SHP77 (cell line): ENCODE measurements at places on chromosomes 16 and 17.
A peak's percentile ranks its signal among the peaks of the same experiment; 100 is the strongest.

DNA sequence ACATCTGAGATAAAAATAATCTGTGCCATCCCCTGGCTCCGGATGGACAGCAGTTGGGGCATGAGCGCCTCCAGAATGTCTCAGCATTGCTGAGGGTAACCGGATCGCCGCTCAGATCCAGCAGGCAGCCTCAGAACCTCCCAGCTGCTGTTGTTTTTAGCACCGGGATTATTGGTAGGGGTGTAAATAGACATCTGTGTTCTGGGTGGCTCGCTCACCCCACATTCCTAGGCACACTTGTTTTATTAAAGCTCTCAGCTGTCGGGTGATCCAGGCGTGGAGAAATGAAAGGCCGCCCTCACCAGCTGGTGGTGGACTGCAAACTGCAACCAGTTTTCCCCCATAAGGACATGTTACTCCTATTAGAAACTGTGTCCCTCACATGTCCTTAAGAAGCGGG lies 32.1 kb downstream of the MYH3 start:
- DNase-seq: no peak

DNA sequence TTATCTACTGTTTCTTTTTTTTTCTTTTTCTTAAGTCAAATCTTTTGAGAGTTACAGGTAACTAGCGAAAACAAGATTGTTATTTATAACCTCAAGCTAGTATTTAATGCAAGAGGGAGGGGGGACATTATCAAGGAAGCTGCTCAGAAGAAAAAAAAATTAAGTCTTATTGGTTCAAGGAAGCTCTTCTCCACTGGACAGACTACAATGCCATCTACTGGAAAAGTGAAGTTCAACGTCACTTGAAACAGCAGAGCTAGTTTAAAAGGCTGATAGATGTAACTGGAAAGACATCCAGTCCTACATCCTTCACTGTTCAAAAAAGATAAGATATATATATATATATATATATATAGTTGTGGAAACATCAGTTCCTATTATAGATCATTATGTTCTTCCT lies 418.0 kb upstream of the PSMD7 start:
- peak; percentile 39 for DNase-seq

DNA sequence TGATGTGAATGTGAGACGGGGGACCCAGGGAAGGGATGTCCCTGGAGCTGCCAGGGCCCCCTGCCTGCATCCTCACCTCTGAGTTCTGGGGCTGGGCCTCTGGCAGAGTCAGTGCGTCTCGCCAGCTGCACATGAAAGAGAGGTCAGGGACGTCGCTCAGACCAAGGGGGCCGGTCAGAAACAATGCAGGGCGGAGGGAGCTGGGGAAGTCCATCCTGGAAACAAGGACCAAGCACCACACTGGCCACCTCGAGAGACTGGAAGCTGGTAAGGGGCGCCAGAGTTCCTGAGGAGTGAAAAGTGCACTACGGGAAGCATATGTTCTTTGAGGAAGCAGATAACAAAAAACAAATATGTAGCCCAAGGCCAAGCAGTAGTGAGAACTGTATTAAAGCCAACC lies 2.1 kb downstream of the TAF1C start:
- no peak for DNase-seq

DNA sequence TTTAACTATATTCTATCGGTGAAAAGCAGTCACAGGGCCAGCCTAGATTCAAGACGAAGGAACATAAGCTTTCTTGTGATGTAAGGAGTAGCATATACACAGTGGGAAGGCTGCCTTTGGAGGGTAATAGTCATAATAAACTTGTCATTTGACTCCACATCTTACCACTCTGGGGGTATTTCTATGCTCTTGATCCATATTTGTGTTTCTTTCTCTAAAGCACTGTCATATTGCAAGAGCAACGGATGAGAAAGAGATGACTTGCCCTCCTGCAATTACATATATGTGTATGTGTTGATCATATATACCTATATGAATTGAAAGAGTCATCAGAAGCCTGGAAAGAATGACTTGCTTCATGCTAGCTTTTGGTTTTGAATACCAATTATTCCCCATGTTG lies 225.4 kb upstream of the HS3ST3A1 start:
- no peak for DNase-seq

- no peak for DNase-seq
These were observed 2.5 kb downstream of the ITGAX start for GRCh38 chr16:31357324-31358109.

GRCh38 chr16:10569621-10570020 lies 10.8 kb downstream of the EMP2 start:
- DNase-seq: no peak

- DNase-seq: no peak
These were observed 10.3 kb upstream of the BRCA1 start for GRCh38 chr17:43135454-43135819.

- DNase-seq: no peak
These were observed 5.1 kb downstream of the KRT17 start for GRCh38 chr17:41619036-41619926.

GRCh38 chr16:1310832-1311200 lies 1.4 kb downstream of the UBE2I start:
- DNase-seq: no peak

DNA sequence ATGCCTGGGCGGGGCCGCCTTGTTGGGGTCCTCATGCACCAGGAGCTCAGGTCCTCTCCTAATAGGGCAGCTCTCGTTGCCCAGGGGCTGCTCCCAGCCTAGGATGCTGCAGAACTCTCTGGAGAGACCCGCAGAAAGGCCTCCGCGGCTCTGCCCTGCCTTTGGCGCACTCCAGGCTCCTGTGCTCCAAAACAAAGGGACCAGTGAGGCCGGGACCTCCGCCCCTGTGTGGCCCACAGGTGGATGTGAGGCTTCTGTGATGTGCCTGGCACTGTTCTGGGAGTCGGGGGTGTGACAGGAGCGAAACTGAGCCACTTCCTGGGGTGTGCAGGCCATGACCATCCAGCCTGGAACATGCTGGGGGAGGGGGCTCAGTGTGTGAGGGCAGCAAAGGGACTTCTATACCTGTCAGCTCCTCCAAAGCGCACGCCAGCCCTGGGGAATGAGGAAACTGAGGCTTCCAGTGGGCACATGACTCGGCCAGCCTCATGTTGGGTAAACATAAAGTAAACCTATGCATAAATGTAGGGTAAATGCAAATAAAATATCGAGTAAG lies 153.2 kb downstream of the IRF8 start:
- no peak for DNase-seq

DNA sequence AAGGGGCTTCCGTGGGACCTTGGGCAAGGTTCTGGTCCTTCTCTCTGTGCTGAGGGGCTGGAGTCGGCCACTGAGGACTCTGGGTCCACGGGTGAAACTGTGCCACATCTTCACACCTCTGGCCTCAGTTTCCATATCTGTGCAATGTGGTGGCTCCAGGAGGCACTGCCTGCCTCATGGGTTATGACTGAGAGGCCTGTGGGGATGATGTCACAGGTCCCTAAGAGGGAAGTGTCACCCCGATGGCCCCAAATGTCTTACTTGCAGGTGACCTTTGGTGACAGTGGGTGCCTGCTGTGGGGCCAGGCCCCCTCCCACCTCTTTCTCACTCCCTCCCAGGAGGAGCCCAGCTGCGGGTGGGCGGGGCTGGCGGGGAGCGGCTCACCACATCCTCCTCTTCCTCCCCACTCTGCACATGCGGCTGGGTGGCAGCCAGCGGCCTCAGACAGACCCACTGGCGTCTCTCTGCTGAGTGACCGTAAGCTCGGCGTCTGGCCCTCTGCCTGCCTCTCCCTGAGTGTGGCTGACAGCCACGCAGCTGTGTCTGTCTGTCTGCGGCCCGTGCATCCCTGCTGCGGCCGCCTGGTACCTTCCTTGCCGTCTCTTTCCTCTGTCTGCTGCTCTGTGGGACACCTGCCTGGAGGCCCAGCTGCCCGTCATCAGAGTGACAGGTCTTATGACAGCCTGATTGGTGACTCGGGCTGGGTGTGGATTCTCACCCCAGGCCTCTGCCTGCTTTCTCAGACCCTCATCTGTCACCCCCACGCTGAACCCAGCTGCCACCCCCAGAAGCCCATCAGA lies at the start of gene IL21R:
Gene IL21R, plus strand, starts transcription at position 407 of the 801 bp plus-strand sequence. CDS start 27,898 bp downstream, outside the sequence.
- DNase-seq: peak; percentile 49

DNA sequence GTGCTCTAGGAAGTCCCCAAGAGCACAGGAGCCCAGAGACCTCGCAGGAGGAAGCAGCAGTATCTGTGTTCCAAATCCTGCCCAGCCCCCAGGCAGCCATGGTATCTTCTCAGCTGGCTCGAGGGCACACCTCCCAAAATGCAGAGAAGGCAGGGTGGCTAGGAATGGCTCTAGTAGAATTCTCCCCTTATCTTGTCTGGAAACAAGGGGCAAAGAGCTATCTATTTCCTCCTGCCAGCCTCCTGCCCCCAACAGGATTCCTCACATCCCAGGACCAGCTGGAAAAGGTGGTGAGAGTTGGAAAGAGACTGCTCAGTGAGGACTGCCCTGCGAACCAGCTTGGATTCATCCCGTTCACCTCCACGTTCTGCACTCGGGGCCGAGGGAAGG lies 8.6 kb upstream of the TSPOAP1 start:
- DNase-seq: no peak

GRCh38 chr17:80970762-80971703 lies 20.6 kb upstream of the CHMP6 start:
- DNase-seq: no peak

- DNase-seq: peak; percentile 63
These were observed 4.9 kb downstream of the RARA start for GRCh38 chr17:40313668-40314583.

GRCh38 chr17:39063681-39064069 lies 87.8 kb downstream of the PLXDC1 start:
- no peak for DNase-seq

DNA sequence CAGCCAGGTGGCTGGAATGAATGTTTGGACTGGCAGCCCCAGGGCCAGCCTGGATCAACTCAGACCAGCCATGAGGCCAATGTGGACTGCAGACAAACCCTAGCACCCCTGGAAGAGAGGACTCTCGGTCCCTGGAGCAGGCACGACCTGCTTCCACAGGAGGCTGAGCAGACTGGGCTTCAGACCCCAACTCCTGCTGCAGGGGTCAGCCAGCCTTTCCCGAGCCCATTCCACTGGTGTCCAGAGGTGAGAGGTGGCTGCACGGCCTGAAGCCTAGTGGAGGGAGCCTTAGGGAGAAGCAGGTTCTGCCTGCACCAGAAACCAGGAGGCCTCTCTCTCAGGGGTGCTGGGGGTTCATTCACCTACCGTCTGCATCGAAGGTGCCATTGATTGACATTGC lies 97.1 kb downstream of the CPPED1 start:
- DNase-seq: no peak

- no peak for DNase-seq
These were observed 107.8 kb downstream of the GNAO1 start for GRCh38 chr16:56298948-56299596.

DNA sequence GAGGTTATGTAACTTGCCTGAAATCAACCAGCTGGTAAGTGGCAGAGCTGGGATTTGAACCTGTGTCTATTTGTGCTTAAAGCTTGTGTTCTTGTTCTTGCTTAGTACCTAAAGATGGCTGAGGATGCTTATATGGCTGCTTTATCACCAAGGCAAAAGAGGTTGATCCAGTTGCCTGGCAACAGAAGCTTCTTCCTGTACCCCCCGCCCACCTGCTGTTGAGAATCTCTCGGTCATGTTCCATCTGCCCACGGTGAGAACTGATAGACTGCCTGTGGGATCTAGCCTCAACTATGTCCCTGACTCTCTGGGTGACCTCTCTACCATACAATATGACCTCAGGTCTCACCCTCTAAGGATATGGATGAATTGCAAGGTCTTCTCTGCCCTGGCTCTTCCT lies 60.7 kb downstream of the ABCC6 start:
- no peak for DNase-seq

DNA sequence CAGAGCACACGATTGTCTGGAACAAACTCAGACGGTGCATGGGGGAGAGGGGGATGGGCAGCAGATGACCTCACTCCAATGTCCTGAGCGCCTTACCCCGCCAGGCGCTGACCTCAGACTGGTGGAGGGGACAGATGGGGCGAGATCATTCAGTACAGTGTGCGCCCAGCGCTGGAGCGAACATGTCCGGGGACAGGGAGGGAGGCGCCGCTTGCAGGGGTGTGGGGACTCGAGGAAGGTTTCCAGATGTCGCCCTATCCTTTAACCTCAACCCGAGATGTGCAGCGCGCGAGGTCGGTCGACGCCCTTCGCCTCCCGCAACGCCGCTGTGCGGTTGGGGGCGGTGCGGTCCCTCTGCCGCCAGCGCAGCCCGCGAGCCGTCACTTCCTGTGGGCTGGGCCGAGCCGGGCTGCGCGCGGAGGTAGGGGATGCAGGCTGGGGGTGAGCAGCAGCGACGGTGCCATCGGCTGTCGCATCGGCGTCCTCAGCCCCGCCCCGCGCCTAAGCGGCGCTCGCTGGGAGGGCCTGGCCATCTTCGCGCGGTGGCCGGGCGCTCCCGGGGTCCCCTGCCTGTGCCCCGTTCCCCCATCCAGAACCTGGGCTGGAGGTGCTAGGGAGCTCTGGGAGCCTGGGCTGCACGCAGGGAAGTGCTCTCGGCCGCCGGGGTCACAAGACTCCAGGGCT lies 5.3 kb upstream of the CDR2L start:
- DNase-seq: peak; percentile 90

GRCh38 chr17:73227379-73227778 lies 34.3 kb downstream of the CPSF4L start:
- no peak for DNase-seq

GRCh38 chr17:70375406-70375805 lies 206.1 kb downstream of the KCNJ2 start:
- no peak for DNase-seq
